ENCODE measurements at places on chromosomes 4 and X. TPM values are rescaled to one million over a fixed set of nuclear protein-coding genes. Genes with fewer than 3 reads are reported as not detected.
A peak's percentile ranks its signal among the peaks of the same experiment; 100 is the strongest.

Gene SLIT2
- 10.1 TPM for total RNA-seq

- DNase-seq, result no peak
These were observed 474.7 kb downstream of the SPRY1 start for GRCh38 chr4:123871341-123871740.

- DNase-seq, result no peak
These were observed 1862.5 kb upstream of the TENM3 start for GRCh38 chr4:180380733-180381132.

Gene DOK7
- 0.20 TPM for total RNA-seq

Gene CACNA1F
- not detected for total RNA-seq

- DNase-seq, result no peak
These were observed 17.6 kb downstream of the SASH3 start for GRCh38 chrX:129797251-129797906.

Gene ASB5
- total RNA-seq, result not detected

DNA sequence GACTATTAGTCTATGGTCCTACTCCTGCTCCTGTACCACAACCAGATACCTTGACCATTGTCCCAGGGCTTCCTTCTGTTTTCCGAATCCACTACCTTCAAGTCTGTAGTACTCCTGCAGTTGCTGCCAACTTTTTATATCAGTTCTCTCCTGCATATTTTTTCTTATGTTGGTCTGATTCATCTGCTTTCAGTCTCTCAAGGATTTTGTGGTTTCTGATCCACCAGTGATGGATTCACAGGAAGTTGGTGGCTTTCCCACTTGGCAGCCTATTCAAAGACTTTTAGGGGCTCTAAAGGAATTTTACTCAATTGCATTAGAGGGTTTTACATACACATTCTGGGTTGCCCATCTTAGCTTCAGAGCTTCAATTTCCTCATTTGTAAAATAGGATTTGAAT is 23.6 kb downstream of the KIF4A start:
- DNase-seq, result no peak

DNA sequence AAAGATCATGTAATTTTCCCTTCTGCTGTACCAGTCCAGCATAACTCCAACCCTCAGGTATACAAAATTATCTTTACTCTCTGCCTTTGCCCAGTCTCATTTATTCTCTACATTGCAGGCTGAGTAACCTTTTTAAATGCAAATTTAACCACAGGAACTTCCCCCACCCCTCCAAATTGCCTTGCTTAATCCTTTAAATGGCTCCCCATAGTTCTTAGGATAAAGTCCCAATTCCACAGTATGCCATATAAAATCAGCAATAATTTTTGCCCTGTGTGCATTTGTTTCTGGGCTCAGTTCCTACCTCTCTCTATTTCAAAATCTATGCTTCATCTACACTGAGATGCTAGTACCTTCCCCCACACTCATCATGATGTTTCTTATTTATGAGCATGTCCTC is 879.7 kb downstream of the RPA4 start:
- no peak for DNase-seq

DNA sequence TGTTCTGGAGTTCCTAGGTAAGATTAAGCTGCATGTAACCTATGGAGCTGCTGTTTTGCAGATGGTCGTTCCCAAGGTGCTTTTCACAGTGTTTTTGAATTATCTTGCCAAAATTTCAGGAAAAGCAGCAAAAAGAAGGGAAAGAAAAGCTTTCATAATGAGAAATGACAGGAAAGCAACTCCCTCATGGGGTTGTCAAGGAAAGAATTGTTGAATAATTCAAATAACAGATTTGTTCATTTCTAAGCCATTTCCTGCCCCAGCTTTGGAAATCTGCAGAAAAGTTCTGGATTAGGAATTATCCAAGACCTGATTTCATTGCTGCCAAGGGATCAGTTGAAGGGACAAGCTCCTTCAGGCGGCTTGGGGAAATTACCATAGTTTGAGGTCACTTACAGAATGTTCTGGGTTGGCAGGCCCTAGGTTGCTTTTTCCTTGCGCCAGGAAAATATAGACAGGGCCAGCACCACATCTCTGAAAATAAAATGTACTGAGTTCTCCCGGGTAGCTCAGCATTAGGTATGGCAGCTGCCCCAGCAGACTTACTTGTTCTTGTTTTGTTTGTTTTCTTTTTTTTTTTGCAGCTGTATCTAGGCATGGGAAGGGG is 354.7 kb downstream of the STIM2 start:
- DNase-seq, result no peak

GRCh38 chrX:19642241-19643109 is 127.2 kb upstream of the MAP3K15 start:
- DNase-seq, result no peak

- DNase-seq, result no peak
These were observed 99.8 kb downstream of the TRAPPC11 start for GRCh38 chr4:183758758-183759447.

GRCh38 chrX:16123222-16123786 is at the start of gene GRPR:
TSS of gene GRPR (plus strand) at chrX:16123565. CDS start at chrX:16123954, 389 bp downstream.
- peak; percentile 60 for DNase-seq

GRCh38 chr4:14100349-14100748 is 472.8 kb upstream of the BOD1L1 start:
- no peak for DNase-seq

- DNase-seq, result no peak
These were observed 854 bp downstream of the RNF113A start for GRCh38 chrX:119870626-119871131.

DNA sequence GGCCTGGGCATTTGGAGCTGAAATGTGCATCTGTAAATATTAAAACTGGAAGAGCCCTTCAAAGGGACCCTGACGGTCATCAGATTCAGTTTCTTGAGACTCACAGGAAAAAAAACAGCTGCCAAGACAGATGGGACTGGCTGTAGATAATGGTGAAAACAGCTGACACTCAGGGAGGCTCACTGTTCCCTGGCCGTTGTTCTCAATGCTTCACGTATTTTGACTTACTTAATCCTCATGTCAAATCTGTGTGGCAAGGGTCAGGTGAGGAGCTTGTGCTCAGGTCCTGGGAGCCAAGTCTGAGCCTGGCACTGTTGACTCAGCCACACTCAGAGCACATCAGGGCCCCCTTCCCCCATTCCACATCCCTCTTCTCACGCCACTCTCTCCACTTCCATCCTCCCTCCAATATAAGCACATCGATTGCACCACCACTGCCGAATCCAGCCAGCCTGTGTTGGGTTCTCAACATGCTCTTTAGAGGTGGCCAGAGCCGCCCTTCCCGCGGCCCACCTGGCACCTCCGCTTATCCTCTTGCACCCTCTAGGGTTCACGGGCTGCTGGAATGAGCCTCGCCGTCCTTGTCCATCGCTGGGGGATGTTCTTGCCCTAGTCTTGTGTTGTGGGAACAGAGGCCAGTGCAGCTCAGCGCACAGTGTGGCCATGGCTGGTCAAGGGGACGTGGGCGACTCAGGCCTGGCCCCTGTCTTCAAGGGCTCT is 40.1 kb downstream of the EVC start:
- no peak for DNase-seq

DNA sequence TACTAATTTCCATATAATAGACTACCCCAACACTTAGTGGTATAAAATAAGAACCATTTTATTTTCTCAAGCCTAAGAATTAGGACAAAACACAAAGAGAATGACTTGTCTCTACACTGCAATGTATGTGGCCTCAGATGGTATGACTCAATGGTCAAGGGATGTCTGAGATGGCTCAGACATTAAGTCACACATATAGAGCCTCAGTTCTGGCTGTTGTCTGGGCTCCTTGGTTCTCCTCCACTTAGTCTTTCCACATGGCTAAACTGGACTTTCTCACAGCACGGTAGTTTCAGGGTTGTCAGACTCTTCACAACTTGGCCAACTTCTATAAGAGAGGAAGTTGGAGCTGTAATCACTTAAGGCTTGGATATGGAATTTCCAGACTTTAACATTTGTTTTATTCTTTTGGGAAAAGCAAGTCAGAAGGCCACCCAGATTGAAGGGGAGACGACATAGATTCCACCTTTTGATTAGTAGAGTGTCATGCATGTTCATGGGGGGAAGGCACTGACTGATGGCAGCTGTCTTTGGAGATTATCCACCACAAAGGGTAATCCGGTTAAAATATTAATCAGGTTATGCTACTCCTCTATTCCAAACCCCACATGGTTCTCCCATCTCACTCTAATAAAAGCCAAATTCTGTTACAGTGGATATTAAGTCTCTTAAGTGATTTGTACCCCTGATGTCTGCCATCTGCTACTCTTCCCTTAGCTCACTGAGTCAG is 9.4 kb downstream of the IL15 start:
- no peak for DNase-seq

Gene SHOX
- total RNA-seq, result not detected

Gene RTL3
- not detected for total RNA-seq

GRCh38 chrX:50751091-50751490 is 62.9 kb downstream of the SHROOM4 start:
- DNase-seq, result no peak

- DNase-seq, result no peak
These were observed 820.2 kb downstream of the FSTL5 start for GRCh38 chr4:161343569-161343950.

GRCh38 chr4:108336076-108336475 is 167.3 kb upstream of the LEF1 start:
- no peak for DNase-seq

Gene LUZP4
- not detected for total RNA-seq

DNA sequence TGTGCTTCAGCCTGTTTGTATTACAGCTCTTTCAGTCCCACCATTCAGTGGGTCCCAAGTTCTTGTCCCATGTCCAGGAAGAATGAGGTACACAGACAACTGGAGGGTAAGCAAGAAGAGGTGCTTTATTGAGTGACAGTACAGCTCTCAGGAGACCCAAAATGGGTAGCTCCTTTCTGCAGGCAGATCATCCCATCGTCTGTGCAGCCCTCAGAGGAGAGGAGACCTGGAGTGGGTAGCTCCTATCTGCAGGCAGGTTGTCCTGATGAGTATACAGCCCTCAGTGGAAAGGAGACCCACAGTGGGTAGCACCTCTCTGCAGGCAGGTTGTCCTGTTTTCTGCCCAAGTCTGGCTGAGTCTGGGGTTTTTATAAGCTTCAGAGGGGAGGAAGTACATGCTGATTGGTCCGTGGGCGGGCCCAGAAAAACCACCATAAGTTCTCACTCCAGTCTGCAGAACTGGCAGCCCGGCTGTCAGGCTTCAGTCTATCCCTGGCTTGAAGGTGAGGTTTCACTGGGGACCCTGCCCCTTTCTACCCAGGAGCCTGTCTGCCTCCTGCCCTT is 18.0 kb downstream of the GRK4 start:
- no peak for DNase-seq

- DNase-seq, result peak; percentile 29
These were observed at the start of gene PAQR3 for GRCh38 chr4:78938868-78939666. TSS of gene PAQR3 (minus strand) at chr4:78939438. CDS start at chr4:78939224, 214 bp downstream.

DNA sequence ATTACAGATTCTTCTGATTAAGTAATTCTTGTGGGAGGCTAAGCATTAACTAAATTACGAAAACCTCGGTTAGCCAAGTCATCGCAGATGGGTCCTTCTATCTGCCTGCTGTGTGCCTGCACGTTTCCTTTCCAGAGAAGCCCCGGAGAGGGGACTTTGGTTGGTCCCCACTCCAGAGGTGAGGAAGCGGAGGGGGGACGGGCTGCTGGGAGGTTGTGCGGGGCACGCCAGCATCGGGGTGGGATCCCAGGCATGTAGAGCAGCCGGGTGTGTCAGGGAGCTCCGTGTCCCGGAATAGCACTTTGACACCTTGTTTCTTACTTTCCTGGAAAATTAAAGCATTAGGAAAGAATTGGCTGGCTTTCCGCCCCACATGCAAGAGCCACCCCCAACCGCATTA is 26.6 kb downstream of the PIGG start:
- DNase-seq, result no peak

Gene TIMM8A
- total RNA-seq, result 4.8 TPM

Gene BEX4
- total RNA-seq, result 20.6 TPM

DNA sequence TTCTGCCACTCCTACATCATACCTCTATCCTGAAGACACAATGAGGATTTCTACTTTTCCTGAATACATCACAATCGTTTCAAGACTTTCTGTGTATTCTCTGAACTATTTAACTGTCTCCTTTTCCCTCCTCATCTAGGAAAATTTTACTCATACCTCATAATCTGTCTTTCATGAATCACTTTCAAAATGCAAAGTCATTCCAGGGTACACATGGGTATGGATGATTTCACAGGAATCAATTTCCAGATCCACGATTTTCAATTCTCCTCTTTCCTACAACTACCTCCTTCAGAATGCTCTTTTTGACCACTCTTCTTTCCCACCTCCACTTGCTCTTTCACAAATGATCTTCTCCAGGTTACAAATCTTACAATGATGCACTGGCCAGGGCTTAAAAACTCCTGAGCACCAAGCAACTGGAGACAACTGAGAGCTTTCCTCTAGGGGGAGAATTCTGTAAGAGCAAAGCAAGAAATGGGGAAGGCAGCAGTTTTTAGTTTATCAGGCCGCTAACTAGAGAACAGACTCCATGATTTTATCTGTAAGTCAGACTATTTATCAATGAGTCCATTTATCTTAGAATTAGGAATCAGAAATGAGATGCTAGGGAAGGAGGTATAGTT is 116.4 kb downstream of the PPP3CA start:
- no peak for DNase-seq

- no peak for DNase-seq
These were observed 62.1 kb upstream of the PRRG3 start for GRCh38 chrX:151633157-151633556.

DNA sequence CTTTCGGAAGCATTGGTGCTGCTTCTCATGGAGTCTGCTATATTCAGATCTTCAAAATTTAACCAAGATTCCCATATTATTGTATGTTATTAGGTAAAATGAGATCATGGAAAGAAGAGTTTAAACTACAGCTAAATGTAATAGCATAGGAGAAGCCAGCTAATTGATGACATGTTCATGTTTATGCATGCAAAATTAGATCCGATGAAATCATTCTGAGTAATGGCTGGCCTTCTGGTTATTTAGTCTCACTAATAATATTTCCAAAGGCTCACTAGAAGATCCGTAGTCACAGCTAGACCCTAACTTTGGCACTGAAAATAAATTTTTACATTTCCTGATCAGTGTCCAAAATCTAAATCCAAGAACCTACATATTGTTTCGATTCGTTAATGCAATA is 19.8 kb upstream of the PHKA2 start:
- DNase-seq, result no peak

DNA sequence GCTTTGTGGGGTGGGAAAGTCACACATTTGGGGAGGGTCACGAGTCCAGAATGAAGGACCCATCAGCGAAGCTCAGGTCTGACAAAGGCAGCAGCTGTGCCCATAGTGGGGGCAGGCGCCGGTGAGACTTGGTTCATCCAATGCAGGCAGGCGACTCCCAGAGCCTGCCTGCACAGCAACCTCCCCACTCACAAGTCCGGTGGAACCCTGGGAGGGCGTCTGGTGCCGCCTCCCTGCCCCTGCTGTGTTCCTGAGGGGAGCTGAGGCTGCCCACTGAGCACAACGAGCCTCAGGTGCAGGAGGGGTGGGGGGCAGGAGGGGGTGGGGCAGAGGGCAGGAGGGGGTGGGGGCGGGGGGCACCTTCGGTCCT is 13.7 kb downstream of the LRPAP1 start:
- DNase-seq, result no peak

DNA sequence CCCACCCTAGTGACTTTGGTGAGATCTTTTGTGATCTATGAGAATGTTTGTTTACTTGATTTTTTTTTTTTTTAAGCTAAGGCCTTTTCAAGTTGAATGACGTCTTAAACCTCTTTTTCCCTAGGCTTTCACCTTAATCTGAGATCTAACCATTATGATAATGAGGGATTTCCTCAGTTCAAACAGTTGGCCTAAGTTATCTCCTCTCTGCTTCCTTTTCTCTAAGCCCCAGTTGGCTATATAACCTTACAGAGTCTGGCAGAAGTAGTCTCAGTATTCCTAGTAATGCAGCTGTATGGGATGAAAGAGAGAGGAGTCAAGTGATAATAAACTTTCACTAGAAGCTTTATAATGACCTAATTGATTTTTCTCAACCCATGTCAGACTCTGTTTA is 99.0 kb downstream of the STIM2 start:
- no peak for DNase-seq

GRCh38 chr4:124642846-124643245 is 69.7 kb downstream of the ANKRD50 start:
- DNase-seq, result no peak
